ENCODE measurements at places on chromosomes 1 and 21. TPM values are rescaled to one million over a fixed set of nuclear protein-coding genes. Genes with fewer than 3 reads are reported as not detected.

The NCAM2 gene
- 0.20 TPM for total RNA-seq

The CHI3L2 gene
- total RNA-seq = not detected

The ANGEL2 gene
- total RNA-seq = 11.4 TPM

The SLAMF6 gene
- 0.31 TPM for total RNA-seq

The IL19 gene
- total RNA-seq = not detected

The FCRL5 gene
- not detected for total RNA-seq

The LAMC2 gene
- 12.1 TPM for total RNA-seq

The ENAH gene
- 32.1 TPM for total RNA-seq

The CELA3B gene
- 21,242 TPM for total RNA-seq

The ALX3 gene
- not detected for total RNA-seq

The VN1R5 gene
- total RNA-seq = not detected

The FLG gene
- total RNA-seq = not detected
